Epithelial cell of proximal tubule (primary cell): ENCODE measurements at places on chromosomes 6 and 20.

DNA sequence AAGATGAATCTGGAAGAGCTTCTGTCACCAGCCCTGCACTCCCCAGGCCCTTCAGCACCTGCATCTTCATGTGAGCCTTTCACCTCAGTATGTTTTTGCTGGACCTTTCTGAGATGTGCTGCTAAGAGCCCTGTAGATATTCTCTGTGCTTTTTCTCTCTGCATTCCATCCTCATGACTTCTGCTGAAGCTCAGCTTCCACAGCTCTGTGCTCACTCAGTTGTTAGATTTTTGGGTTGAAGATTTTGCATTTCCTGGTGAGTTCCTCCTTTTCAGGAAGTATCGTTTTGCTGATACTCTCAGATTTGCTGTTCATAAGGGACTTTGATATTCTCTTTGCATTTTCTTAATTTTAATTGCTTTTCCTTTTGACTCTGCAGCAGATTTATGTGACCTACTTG is 18.3 kb downstream of the KIAA1586 start:
- no peak for DNase-seq

DNA sequence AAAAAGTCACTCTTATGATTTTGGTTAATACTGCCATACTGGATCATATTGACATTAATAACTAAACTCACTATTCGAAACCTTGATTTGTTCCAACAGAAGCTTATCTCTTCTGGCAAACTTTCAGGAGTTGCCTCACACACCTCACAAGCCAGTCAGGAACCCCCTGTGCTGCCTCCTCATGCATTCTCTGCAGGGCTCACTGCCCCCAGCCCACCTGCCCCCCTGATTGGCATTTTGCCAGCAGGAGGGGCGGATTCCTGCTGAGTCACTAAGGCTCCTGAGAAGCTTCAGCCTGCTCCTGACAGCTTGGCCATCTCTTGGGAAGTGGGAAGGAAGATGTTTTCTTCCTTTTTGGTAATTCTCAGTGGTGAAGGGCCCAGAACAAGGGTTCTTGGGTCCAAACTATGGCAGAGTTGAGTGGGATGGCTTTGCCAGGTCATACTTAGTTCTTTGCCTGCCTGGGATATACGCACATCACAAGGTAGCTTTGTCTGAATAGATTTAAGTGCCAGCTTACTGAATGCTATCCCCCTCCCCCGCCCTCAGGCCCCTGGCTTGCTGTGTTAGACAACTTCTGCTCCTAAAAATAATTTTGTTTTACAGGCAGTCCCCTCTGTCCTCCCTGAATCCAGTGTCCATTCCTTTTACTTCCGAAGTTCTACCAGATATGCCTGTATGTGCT is 31.4 kb downstream of the SLC35F1 start:
- no peak for DNase-seq

DNA sequence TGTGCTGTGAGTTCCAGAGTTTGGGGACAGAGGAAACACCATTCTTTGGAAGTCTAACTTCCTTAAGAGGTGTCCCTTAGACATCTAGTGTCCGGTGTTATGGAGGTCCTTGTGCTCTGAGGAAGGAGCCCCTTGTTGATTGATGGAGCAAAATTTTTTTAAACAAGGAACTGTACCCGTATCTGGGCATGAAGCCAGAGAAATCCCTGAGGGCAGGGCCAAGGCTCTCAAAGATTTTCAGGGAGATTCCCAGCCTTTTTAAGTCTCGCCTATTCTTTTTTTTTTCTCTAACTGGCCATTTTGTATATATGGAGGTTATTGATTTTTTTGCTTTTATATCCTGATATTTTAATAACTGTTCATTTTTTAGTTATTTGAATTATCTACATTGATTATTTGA is 45.9 kb downstream of the TRIM38 start:
- DNase-seq, result no peak

- no peak for DNase-seq
These were observed 7.7 kb upstream of the CDK5RAP1 start for GRCh38 chr20:33408716-33409654.
